ENCODE measurements at places on chromosomes 3 and 15.

GRCh38 chr15:22939051-22939450, 41.1 kb downstream of the CYFIP1 start:
- DNase-seq = no peak

DNA sequence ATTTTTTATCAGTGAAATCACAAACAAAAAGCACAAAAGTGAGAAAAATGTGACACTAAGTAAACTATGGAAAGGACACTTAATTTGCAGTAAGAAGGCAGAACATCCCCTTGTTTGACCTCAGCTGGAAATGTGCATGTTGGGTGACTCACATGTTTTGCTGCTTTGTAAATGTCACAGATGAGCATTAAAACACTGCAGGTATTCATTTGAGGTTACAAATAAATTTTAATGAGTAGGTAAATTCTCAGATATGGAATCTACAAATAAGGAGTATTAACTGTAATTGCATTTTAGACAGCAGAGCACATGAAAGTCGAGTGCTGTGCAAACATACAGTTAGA, 20.3 kb downstream of the CHMP2B start:
- no peak for DNase-seq

GRCh38 chr3:174749143-174749542, 110.0 kb upstream of the NAALADL2 start:
- no peak for DNase-seq

DNA sequence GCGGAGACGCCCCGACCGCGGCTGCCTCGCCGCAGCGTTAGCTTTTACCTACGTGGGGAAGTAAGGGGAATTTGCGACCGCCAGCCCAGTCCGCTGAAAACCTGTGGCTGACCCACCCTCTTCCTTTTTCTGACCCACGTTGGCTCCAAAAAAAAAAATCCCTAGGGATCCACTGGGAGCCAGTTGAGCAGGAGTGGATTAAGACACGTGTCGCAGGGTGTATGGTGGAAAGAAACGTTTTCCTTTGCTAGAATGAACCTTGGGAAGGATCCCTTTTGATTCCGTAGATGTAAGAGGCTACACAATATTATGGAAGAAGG, 575 bp upstream of the PCYT1A start:
- no peak for DNase-seq

GRCh38 chr15:101055411-101055810, 136.3 kb downstream of the LRRK1 start:
- no peak for DNase-seq

DNA sequence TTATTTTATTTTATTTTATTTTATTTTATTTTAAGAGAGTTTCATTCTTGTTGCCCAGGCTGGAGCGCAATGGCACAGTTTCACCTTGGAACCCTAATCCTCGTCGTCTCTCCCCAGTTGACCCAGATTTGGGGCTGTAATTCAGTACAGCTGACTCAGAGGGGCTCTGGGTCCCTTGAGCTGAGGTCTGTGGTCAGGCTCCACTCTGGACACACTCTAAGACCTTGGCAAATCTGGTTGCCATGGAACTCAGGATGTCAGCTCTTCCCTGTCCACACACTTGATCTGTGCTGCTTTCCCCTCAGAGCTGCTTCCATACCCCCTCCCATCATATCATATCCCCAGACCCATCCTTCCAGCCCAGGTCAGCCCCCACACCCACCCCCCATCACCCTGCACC, 675 bp upstream of the CYP11A1 start:
- DNase-seq = no peak

GRCh38 chr3:108602249-108602934, 12.9 kb downstream of the DZIP3 start:
- DNase-seq = no peak

GRCh38 chr3:82055792-82056191, 294.3 kb upstream of the GBE1 start:
- no peak for DNase-seq

GRCh38 chr3:97917813-97918536, 54.3 kb downstream of the RIOX2 start:
- DNase-seq = no peak

GRCh38 chr3:101527906-101528305, 14.9 kb upstream of the SENP7 start:
- no peak for DNase-seq

GRCh38 chr3:189561256-189561655, 69.9 kb upstream of the TP63 start:
- no peak for DNase-seq

GRCh38 chr15:99762288-99762687, 29.1 kb upstream of the LYSMD4 start:
- no peak for DNase-seq

DNA sequence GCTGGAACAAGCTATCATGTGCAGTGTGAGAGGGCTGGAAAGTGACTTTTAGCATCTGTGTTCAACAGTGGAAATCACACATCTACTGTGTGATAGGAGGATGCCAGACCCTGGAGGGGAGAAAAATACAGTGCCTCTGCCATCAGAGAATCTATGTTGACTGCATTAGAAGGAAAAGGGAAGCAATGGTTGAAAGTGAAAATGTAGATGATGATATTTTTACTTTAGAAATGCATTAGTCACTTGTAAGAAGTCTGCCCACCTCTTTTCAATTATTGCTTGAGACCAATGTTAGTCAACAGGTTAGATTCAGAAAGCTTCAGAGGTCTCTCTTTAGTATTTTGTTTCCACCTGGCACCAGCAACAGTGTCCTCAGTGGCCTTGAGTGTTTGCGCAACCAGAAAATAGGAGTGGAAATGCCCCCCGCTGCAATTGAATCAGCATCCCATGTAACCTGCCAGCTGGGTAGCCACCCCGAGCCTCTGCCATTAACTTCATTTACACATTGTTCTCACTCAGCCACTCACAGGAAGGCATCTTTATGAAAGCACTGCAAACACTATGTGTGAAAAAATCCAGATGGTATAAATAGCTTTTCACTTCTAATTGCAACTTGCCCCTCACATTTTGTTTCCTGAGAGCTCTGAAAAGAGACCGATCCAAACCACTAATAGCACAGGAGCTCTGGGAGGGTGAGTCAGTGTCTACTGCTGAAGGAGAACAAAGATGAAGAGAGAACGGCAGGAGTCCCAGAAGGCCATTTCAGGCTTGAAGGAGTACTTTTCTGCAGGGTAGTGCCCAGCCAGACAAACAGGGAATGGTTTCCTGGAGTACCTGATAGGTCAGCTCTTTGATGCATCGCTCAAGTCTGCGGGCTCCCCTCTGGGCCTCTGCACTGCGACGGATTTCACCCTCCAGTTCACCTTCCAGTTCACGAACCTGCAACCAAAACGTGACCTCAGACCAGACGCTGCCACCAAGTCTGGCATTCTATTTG, 92.1 kb downstream of the HHLA2 start:
- no peak for DNase-seq

DNA sequence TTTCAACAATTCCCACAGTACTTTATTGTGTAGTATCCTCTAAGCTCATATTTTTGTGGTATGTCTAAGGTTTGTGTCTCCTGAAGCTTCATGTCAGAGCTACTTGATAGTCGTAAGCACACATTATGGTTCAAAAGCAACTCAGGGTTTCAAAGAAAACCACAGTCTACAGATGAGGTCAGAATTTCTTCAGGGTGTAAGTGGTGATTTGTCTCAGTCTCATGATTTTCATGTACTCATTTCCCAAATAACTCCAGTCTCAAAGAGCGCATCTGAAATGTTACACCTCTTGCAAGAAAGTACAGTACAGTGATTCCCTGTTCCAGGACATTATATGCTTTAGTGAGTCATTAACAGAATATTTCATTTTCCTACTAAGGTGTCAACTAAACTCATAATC, 47.5 kb upstream of the SSR3 start:
- no peak for DNase-seq

- peak; percentile 6 for DNase-seq
These were observed 559 bp upstream of the LRRN1 start for GRCh38 chr3:3798631-3799113.

DNA sequence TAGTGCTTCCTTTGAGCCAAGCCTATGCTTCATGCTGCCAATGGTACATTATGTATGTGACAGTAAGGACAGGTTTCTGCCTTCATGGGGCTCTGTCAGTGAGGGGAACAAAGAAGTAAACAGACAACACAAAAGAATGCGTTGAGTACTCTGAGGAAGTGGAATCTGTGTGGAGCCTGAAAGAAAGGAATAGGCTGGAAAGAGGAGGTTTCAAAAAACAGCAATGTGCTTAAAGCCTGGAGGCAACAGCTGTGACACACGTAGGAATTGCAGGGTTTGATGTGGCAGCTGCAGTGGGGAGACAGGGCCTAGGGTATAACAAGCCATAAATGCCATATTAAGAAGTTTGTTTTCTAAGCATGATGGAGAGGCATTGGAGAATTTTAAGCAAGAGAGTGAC, 316.7 kb downstream of the CLSTN2 start:
- no peak for DNase-seq

DNA sequence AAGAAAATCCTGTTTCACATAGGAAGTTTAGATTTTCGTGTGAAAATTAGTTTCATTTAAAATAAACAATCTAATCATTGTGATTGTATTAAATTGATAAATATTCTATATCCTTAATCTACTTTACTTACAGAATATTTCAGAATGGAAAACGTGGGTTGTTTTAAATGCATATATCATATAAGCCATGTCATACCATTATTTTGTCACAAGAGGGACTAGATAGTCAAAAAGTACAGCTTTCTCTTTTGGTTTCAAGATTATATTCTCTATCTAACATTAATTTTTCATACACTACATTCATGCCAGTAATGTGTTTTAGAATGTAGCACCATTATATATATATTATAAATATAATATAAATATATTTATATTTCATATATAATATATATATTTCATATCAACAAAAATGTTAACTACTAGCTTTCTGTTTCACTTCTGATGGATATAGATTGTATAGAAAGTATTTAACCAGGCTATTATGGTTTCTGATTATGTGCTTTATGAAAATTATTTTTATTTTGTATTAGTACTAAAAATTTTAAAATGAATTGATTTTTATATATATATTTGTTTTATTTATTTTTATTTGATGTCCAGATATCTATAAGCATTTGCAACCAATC, 45.3 kb downstream of the OSTN start:
- DNase-seq = no peak

DNA sequence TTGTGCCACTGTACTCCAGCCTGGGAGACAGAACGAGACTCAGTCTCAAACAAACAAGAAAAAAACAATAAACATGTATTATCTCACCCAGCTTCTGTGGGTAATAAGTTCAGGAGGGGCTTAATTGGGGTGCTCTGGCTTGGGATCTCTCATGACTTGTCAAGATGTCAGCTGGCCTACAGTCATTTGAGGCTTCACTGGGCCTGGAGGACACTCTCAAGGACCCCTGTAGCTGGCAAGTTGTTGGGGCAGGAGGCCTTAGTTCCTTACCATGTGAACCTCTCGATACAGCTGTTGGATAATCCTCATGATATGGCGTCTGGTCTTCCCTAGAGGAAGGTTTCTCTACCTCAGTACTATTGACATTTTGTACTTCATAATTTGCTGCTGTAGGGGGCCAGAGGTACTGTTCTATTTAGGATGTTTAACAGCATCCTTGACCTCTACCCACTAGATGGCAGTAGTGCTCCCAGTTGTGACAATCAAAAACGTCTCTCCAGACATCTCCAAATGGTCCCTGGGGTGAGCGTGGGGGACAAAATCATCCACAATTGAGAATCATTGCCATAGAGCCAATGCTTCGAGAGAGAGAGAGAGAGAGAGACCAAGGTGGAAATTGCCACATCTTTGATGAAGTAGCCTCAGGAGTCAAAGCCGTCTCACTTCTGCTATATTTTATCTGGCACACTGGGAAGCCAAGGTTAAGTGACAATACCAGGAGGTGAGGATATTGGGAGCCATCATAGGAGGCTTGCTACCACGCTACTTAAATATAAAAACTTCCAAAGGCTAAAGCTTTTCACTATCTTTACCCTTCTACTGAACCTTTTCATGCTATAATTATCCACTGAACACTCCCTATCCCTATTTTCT, 23.9 kb upstream of the SLTM start:
- peak; percentile 24 for DNase-seq

- no peak for DNase-seq
These were observed 103.8 kb upstream of the PRICKLE2 start for GRCh38 chr3:64329037-64329436.

- no peak for DNase-seq
These were observed 14.5 kb downstream of the TMEM158 start for GRCh38 chr3:45211466-45212094.

GRCh38 chr3:25035526-25035925, 392.5 kb upstream of the RARB start:
- DNase-seq = no peak

DNA sequence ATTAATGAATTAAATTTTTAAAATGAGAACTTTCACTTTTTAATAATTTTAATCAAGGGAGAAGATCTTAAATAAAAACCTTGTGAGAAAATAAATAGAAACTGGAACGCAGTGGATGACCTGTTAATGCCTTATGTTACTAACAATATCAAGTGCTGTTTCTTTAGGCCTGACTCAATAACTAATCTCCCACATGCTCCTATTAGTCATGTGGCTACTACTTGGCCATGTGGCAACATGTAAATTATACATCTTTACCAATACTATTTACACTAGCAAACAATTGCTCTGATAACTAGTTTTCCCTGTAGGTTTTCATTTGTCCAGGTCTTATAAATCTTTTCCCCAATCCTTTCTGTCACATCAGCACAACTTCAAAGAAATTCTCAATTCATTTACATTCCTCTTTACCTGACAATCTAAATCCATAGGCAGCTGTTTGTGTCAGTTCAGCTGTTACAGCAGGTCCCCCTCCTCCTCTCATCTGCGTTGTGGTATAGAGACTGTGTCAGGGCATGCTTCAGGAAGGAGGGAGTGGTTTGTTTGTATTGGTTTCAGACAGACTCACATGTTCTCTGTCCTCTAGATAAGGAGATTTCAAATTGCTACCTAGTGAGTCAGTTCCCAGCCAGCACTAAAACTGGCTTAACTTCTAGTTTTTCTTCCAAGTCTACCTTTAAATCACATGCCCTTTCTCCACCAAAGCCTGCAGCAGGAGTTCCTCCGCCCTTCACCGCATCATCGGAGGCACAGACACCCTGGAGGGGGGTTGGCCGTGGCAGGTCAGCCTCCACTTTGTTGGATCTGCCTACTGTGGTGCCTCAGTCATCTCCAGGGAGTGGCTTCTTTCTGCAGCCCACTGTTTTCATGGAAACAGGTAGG, 11.3 kb upstream of the C3orf52 start:
- DNase-seq = no peak

DNA sequence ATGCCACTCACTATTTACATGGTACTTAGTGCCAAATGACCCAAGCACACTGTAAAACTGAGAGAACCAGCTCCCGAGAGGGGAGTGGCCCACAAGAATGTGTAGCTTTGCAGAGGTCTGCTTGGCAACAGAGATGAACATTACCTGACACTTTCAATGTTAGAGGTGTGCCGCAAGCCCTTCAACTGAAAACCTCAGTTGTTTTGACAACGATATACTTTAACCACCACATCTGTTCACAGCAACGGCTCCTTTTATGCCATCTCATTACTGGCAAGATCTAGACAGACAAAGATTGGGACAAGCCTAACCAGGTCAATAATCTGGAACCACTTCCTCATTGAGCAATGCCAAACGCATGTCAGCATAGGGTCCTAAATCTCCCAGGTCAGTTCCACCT, 23.7 kb downstream of the NEK10 start:
- no peak for DNase-seq

- no peak for DNase-seq
These were observed 19.1 kb upstream of the RPL22L1 start for GRCh38 chr3:170889132-170889531.

- no peak for DNase-seq
These were observed 89.5 kb upstream of the MANF start for GRCh38 chr3:51295625-51296024.

GRCh38 chr3:8745619-8746370, 12.2 kb downstream of the CAV3 start:
- DNase-seq = no peak

All from stimulated activated CD4-positive, alpha-beta T cell treated with anti-CD3 and anti-CD28 coated beads, Interleukin-12 subunit alpha, Interleukin-12 subunit beta, amount 100 ng/mL, for 48 hours (primary cell).